ENCODE measurements at places on chromosomes 5 and 9. TPM values are rescaled to one million over a fixed set of nuclear protein-coding genes. Genes with fewer than 3 reads are reported as not detected.

TMEM252 gene
- total RNA-seq: not detected

FGFR4 gene
- total RNA-seq: 2.2 TPM

ATOSB gene
- total RNA-seq: 9.1 TPM

RUSC2 gene
- total RNA-seq: 0.55 TPM

ANGPTL2 gene
- not detected for total RNA-seq

LARP1 gene
- total RNA-seq: 152 TPM

MVB12B gene
- 6.0 TPM for total RNA-seq

LVRN gene
- not detected for total RNA-seq

PCDHA13 gene
- not detected for total RNA-seq

OR1J2 gene
- total RNA-seq: not detected

CCNJL gene
- total RNA-seq: not detected

NPR2 gene
- total RNA-seq: 15.9 TPM

LCN6 gene
- total RNA-seq: not detected

ALG2 gene
- total RNA-seq: 39.8 TPM

PCDHA7 gene
- not detected for total RNA-seq

SEMA6A gene
- total RNA-seq: not detected

MAN1B1 gene
- 63.3 TPM for total RNA-seq

ATP10B gene
- not detected for total RNA-seq

PTPN3 gene
- total RNA-seq: not detected

ITGA2 gene
- total RNA-seq: 1.4 TPM

PCDHGA1 gene
- 0.58 TPM for total RNA-seq

C9orf43 gene
- 0.87 TPM for total RNA-seq

CCDC192 gene
- total RNA-seq: not detected

MAMDC2 gene
- not detected for total RNA-seq

ZBED3 gene
- 1.4 TPM for total RNA-seq

MRPS2 gene
- 28.2 TPM for total RNA-seq

CCDC180 gene
- total RNA-seq: 14.2 TPM

FAT2 gene
- not detected for total RNA-seq

SLC6A7 gene
- not detected for total RNA-seq

ADAMTS2 gene
- not detected for total RNA-seq

SLCO6A1 gene
- total RNA-seq: not detected

CDX1 gene
- total RNA-seq: not detected

DDX4 gene
- not detected for total RNA-seq

ECPAS gene
- total RNA-seq: 77.6 TPM

TSC1 gene
- total RNA-seq: 76.5 TPM

DNAH5 gene
- not detected for total RNA-seq

SGCD gene
- total RNA-seq: not detected

CORO2A gene
- total RNA-seq: 8.3 TPM

NPDC1 gene
- total RNA-seq: 20.7 TPM

CTXN3 gene
- not detected for total RNA-seq

OLFML2A gene
- not detected for total RNA-seq

PCDHGB3 gene
- 0.76 TPM for total RNA-seq

PCDHGB4 gene
- total RNA-seq: 0.19 TPM

TPPP gene
- 0.97 TPM for total RNA-seq

TUSC1 gene
- not detected for total RNA-seq

DAB2 gene
- 2.3 TPM for total RNA-seq

TOR1B gene
- 33.0 TPM for total RNA-seq

DTWD2 gene
- total RNA-seq: 3.5 TPM

SPATA24 gene
- total RNA-seq: 7.5 TPM

STK10 gene
- total RNA-seq: 306 TPM

PRR7 gene
- total RNA-seq: 5.2 TPM

CAMSAP1 gene
- 51.7 TPM for total RNA-seq

PCA3 gene
- not detected for total RNA-seq

CATSPER3 gene
- 1.8 TPM for total RNA-seq

CARD9 gene
- 0.70 TPM for total RNA-seq

CDH9 gene
- not detected for total RNA-seq

Measured in CD4-positive, alpha-beta memory T cell (primary cell).